ENCODE measurements at places on chromosomes 4 and X.

DNA sequence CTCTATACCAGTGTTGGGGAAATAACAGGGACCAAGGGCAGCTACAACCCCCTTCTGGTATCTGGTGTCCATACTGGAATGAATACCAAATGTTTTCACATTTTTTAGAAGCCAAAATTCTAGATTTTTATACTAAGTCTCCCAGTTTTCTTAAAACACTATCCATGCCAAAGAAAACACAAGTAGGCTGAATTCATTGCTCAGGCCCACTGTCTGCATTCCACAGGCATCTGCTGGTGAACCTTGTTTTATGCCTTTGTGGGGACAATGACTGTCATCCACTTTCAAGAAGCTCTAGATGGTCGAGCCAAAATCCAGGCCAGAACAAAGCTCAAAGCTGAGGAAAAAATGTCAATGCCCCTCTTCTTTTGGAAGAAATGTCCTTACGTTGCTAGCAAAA lies 213.4 kb upstream of the RASGEF1B start:
- DNase-seq, result no peak

GRCh38 chr4:22237155-22237751 lies 278.6 kb downstream of the ADGRA3 start:
- DNase-seq, result no peak

DNA sequence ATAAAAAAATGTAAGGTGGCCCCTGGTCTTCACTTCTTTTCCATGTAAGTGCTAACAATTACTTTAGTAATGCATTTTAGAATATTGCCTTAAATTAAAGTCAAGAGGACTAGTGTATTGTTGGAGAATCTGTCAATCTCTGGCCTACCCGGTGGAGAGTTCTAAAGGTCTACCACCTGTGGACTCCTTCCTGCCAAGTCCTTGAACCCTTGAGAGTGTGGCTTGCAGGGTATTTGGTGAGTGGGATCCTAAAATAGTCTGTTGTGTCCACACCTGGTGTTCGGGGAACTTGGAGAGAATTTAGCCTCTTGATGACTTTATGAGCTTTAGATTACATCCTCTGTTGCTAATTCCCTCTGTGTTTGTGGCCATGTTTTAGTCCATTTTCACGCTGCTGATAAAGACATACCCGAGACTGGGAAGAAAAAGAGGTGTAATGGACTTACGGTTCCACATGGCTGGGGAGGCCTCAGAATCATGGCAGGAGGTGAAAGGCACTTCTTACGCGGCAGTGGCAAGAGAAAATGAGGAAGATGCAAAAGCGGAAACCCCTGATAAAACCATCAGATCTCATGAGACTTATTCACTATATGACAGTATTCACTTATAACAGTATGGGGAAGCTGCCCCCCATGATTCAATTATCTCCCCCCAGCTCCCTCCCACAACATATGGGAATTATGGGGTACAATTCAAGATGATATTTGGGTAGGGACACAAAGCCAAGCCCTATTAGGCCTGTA lies 23.8 kb downstream of the DDIT4L start:
- no peak for DNase-seq

GRCh38 chr4:65050786-65051185 lies 619.5 kb downstream of the EPHA5 start:
- no peak for DNase-seq

GRCh38 chr4:65202165-65202852 lies 468.0 kb downstream of the EPHA5 start:
- DNase-seq, result no peak

GRCh38 chr4:10688022-10688421 lies 3.5 kb upstream of the CLNK start:
- DNase-seq, result no peak

GRCh38 chrX:137194164-137194563 lies 160.4 kb upstream of the GPR101 start:
- peak; percentile 4 for DNase-seq

GRCh38 chr4:150216726-150217125 lies 138.5 kb downstream of the DCLK2 start:
- DNase-seq, result no peak

DNA sequence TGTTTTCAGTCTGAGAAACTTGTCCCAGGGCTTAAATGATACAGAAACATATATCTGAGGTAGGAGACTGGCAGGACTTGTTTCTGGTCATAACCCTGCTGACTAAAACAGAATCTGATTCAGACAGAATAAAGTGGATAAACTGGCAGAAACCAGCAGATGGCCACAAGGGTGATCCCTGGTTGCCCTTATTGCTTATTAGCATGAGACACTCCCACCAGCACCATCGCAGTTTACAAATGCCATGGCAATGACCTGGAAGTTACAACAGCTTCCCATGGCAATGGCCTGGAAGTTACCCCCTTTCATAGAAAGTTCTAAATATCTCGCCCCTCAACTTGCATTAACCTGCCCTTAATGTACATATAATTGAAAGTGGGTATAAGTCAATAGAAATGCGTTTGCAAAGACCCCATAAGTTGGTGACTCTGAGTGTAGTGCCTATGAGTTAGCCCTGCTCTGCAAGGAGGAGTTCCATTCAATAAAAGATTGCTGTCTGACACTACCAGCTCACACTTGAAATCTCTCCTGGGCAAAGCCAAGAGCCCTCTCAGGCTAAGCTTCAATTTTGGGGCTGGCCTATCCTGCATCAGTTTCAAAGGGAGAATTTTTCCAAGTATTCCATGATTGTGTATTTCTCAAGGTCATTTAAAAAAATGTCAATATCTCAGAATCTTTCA lies 52.9 kb upstream of the PAGE5 start:
- no peak for DNase-seq

GRCh38 chrX:133881007-133881406 lies 104.4 kb downstream of the GPC3 start:
- DNase-seq, result no peak

DNA sequence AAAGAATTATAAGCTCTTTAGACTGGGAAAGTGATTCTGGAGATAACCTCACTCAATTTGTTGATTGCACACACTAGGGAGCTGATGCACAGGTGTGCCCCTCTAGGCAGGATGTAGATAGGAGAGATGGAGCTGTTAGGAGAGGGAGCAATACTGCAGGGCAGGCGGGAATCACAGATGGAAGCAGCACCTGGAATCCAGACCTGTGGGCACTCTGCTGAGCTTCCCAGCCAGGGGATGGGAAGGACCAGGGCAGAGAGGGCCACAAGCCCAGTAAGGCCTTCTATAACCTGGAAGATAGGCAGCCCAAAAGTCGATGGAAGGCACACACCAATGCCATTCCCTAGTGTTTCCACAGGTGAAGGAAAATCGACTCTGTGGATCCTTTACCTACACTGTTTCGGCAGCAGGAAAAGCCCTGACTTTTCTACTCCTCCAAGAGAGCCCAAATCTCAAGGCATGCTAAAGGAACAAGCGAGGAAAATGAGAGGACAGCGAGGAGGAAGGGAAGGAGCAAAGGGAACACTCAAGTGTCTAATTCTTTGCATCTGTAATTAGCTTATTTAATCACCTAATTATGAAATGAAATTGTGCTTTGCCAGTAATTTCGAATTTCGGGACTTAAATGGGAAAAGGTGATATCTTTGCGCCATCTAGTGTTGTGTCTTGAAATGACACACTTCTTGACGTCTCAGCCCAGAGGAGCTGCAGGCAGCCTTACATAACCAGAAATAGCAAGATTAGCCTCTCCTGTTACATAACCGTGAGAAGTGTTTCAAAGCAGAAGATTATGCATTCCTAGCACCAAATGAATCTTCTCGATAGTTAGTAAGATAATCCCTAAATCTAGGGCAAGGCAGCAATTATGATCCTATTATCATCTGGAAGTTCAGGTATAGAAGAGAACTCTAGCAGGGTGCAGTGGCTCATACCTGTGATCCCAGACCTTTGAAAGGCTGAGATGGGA lies 31.0 kb upstream of the TLR3 start:
- peak; percentile 90 for DNase-seq

GRCh38 chrX:129791336-129791735 lies 11.6 kb downstream of the SASH3 start:
- DNase-seq, result no peak

- DNase-seq, result no peak
These were observed 202.3 kb upstream of the NEIL3 start for GRCh38 chr4:177107288-177107921.

GRCh38 chrX:71619193-71619592 lies 882 bp upstream of the CXCR3 start:
- DNase-seq, result peak; percentile 1

DNA sequence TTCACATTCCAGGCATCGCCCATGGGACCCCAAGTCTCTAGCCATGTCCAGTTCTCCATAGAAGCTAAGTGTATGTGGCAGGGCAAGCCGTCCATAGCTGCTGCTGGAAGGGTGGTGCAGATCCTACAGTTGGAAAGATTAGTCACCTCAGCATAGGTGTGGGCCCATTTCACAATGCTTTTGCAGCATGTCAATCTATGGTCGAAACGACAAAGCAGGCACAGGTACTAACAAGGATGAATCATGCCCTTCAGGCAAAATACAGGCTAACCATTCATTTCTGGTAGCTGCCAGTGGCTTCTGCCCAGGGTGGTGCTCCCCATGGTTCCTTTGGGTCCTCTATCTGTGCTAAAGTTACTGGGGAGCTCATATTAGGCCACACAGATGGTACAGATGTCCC lies 225.2 kb downstream of the ADGRL3 start:
- DNase-seq, result no peak

DNA sequence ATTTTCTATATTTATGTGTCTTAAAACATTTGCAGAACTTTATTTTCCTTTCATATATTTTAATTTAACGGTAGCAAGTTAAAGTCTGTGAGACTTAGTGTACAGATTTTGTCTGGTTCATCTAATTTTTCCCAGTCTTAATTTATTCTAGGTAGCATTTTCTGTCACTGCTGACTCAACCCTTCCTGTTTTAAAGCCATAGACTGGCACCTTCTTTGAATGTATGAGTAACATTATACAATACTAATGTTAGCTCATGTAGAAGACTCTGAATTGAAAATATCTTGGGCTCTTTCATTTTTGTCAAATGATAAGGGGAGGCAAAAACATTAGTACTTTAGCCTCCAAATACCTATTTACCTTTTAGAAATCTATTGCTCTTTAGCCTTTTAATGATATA lies 43.6 kb downstream of the BLTP1 start:
- DNase-seq, result no peak

- DNase-seq, result peak; percentile 12
These were observed 110.4 kb upstream of the MAP9 start for GRCh38 chr4:155487210-155487609.

- no peak for DNase-seq
These were observed 153.7 kb downstream of the FBXW7 start for GRCh38 chr4:152382057-152382785.

GRCh38 chr4:151527699-151528098 lies 118.7 kb downstream of the FHIP1A start:
- no peak for DNase-seq

GRCh38 chr4:76744241-76744921 lies 153.6 kb downstream of the SOWAHB start:
- DNase-seq, result no peak

GRCh38 chr4:111666826-111667360 lies 478.4 kb upstream of the FAM241A start:
- no peak for DNase-seq

DNA sequence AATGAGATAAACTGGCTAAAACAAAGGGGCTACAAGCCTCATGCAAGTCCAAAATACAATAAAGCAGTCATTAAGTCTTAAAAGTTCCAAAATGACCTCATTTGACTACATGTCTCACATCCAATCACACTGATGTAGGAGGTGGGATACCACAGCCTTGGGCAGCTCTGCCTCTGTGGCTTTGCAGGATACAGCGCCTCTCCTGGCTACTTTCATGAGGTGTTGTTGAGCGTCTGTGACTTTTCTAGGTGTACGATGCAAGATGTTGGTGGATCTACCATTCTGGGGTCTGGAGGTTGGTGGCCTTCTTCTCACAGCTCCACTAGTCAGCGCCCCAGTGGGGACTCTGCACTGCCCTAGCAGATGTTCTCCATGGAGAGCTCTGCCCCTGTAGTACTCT lies 944.9 kb downstream of the TECRL start:
- no peak for DNase-seq

All from inflammatory macrophage treated with lipopolysaccharide for 1 hour (primary cell).